ENCODE measurements at places on chromosomes 3 and 15.
A peak's percentile ranks its signal among the peaks of the same experiment; 100 is the strongest.

- no peak for DNase-seq
Measured at GRCh38 chr3:90121326-90121725, 1013.9 kb downstream of the EPHA3 start.

DNA sequence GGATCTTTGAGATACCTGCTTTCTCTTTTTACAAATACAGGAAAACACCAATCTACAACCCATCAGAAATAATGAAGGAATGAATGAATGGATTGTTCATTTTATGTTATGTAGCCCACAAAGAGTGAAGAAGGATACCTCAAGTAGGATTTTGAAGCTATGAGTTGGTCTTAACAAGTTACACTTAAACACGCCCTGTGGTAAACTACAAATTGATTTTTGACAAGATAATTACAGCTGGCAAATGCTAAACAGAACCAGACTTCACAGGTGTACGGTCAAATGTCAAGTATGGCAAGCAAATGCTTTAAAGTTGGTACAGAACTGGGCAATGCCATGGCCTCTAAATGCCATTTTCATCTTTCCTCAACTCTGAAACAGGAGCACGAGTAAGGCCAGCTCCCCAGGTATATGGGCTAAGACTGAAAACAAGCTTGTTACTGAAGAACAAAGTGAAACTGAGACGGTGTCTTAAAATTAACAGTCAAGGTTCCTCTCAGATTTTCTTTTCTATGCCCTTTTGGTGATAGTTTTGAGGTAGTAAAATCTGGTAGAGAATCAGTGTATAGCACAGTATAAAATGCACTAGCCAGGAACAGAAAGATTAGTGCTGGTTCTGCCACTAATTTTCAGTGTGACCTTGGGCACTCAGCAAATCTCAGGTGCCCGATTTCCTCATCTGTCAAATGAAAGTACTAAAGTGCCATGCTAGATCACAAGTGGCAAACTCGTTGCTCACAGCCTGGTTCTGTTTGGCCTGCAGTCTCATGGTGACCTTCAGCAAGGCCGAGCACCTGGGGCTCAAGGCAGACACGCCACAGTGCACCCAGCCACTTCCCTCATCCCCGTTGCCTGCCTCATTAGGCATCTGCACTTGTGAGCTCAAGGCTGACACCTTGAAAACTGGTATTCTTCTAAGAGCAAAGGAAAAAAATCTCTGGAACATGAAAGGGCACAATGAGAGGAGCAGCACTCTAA, 9.5 kb downstream of the RUVBL1 start:
- DNase-seq = no peak

DNA sequence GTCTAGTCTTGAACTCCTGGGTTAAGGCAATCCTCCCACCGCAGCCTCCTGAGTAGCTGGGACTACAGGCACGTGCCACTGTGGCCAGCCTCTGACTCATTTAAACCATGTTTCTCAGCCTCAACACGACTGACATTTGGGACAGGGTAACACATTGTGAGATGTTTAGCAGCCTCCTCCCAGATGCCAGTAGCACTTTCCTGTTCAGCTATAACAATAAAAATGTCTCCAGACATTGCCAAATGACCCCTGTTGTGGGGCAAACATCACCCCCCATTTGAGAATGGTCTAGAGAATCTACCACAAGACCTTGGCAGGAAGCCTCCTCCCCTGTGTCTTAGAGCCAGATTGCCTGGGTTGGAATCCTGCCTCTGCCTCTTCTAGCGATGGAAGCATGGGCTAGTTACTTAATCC, 8.4 kb downstream of the TMEM40 start:
- DNase-seq = peak; percentile 92

DNA sequence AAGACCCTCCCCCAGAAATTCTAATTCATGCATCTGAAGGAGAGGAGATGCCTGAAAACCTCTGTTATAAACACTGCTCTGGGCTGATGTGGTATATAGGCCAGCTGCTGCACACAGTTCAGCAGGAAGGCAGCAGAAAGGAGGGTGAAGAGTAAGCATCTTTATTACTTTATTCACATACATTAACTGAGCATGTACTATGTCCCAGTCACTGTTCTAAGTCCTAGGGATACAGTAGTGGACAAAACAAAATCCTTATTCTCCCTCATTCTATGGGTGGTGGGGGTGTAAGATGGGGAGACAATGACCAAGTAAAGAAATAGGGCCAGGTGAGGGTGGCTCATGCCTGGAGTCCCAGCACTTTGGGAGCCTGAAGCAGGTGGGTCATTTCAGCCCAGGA, 17.8 kb upstream of the CHRNB4 start:
- no peak for DNase-seq

- DNase-seq = no peak
Measured at GRCh38 chr15:31267161-31268107, 59.2 kb upstream of the KLF13 start.

DNA sequence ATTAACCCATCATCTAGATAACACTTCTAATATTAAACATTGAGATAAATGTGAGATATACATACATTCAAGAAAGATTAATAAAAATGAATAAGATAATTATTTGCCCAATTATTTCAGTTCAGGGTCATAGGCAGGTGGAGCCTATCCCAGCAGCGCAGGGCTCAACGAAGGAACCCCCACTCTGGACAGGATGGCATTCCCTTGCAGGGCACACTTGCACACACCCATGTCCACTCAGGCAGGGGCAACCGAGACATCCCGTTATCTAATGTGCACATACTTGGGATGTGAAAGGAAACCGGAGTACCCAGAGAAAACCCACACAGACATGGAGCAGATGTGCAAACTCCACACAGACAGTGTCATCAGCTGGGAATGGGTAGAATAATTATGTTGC, 175.4 kb upstream of the CMC1 start:
- no peak for DNase-seq
